Activated effector memory CD4-positive, alpha-beta T cell treated with Interleukin-2 at 50 U/mL for 16 hours (primary cell): ENCODE measurements at places on chromosomes 7 and 10.
A peak's percentile ranks its signal among the peaks of the same experiment; 100 is the strongest.

DNA sequence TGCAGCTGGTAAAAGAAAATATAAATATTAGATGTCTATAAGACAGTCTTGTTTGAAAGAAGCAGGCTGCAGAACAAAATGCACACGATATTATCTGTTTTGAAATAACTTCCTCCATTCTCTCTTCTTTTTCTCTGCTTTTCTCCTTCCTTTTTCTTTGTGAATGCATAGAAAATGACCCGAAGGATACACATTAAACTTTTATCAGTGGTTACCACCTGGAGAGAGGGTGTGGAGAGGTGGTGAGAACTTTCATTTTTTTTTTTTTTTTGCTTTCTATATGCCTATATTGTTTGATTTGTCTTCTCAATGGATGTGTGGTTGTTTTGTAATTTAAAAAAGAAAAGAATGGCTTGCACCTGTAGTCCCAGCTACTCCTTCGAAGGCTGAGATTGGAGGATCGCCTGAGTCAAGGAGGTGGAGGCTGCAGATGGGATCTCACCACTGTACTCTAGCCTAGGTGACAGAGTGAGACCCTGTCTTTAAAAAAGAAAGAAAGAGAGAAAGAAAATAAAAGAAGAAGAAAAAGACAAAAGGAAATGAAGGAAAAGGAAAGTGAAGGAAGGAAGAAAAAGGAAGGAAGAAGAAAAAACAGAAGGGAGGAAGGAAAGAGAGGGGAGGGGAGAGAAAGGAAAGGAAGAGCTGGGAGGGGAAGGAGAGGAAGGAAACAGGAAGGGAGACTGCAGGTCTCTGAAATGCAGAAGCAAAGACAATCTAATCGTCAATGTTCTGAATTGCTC lies 64.4 kb downstream of the SAMD9 start:
- no peak for DNase-seq

- DNase-seq, result no peak
These were observed 28.6 kb downstream of the TCERG1L start for GRCh38 chr10:131282961-131283360.

DNA sequence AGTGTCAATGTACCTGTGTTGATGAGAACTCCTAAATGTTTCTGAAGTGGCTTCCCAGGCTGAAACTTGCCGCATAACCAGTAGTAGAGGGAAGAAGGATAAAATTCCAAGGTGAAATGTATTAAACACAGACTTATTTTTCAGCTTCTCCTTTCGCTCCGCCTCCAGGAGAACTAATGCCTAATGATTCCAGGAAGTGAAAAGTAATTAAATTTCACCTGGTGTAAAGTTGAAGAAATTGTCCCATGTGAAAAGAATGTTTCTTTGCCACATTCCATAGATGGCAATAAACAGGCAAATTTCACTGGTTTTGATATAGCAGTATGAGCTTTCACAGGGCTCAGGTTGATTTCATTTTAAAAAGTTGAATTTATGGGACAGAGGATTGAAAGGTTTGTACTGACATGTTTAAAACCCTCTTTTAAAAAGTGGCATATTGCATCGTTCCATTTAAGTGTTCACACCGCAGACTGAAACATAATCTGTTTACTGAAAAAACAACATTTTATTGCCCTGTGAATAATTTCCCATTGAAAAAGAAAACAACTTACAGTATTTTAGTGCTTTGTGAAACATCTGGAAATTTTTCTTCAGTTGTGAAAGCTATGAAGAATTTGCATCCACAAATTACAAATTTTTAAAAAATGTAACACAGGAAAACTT lies 453.4 kb upstream of the NFE2L3 start:
- no peak for DNase-seq

DNA sequence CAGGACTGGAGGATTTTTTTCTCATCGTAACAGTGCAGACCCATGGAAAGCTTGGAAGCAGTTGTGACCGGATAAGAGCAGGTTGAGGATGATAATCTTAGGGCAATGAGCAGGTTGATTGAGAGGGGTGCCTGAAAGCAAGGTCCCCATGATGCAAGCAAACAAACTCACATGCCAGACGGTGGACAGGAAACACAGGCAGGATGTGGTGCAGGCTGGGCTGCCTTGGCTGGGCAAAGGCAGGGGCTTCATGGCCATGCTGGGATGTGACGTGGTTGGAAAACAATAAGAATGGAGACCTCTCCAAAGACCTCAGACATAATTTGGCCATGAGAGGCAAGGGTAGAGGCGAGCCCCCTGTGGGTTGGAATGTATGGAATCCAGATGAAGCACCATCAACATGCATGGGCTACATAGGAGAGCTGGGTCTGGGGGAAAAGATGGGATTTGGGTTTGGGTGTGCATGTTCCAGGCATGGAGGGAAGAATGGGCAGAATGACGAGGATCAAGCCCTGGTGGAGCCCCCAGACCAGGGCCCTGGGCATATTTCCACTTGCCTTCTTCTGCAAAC lies 58.3 kb downstream of the IKZF1 start:
- peak; percentile 52 for DNase-seq

GRCh38 chr10:119120413-119120867 lies 16.5 kb downstream of the DENND10 start:
- no peak for DNase-seq

GRCh38 chr10:128877936-128878335 lies 589.1 kb upstream of the MGMT start:
- no peak for DNase-seq

DNA sequence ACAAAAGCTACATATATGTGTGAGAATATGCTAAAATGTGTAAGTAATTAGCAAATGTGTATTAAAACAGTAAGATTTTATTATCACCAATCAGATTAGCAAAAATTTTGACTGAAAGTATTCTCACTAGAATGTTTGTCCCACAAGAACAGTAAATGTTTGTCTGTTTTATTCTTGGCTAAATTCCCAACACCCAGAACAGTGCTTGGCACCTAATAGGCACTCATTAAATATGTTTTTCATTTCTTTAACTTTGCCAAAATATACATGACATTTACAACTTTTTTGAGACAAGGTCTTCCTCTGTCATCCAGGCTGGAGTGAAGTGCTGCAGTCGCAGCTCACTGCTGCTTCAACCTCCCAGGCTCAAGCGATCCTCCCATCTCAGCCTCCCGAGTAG lies 143.6 kb downstream of the EBF3 start:
- DNase-seq, result no peak

GRCh38 chr10:93030409-93030808 lies 30.2 kb upstream of the CYP26C1 start:
- no peak for DNase-seq

- DNase-seq, result no peak
These were observed 243.2 kb upstream of the TMEM229A start for GRCh38 chr7:124276005-124276622.

GRCh38 chr10:76338187-76338586 lies 906.8 kb downstream of the LRMDA start:
- no peak for DNase-seq

DNA sequence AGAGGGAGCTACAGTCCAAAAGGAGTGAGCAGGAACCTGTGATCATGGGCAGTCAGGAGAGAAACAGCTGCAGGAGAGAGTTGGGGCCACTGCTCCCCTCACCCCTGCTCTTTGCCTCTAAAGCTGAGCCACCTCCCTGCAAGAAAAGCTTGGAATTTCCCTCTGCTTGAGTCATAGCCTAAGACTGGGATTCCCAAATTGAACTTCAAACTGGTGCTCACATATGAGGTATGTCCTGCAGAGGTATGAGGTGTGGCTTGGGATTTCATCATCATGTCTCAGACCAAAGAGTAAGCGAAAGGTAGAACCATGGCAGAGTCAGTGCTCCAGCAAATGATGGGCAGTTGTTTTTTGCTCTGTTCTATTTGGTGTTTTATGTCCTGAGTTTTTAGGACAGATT lies 237.1 kb upstream of the NRP1 start:
- DNase-seq, result no peak

GRCh38 chr10:32923849-32924248 lies 34.2 kb downstream of the ITGB1 start:
- DNase-seq, result no peak
